ENCODE measurements at places on chromosomes 5 and 9. TPM values are rescaled to one million over a fixed set of nuclear protein-coding genes. Genes with fewer than 3 reads are reported as not detected.

GRCh38 chr9:92055624-92056023 is 59.6 kb downstream of the SPTLC1 start:
- no peak for DNase-seq

- no peak for DNase-seq
These were observed 236.6 kb downstream of the GADD45G start for GRCh38 chr9:89841456-89841855.

DNA sequence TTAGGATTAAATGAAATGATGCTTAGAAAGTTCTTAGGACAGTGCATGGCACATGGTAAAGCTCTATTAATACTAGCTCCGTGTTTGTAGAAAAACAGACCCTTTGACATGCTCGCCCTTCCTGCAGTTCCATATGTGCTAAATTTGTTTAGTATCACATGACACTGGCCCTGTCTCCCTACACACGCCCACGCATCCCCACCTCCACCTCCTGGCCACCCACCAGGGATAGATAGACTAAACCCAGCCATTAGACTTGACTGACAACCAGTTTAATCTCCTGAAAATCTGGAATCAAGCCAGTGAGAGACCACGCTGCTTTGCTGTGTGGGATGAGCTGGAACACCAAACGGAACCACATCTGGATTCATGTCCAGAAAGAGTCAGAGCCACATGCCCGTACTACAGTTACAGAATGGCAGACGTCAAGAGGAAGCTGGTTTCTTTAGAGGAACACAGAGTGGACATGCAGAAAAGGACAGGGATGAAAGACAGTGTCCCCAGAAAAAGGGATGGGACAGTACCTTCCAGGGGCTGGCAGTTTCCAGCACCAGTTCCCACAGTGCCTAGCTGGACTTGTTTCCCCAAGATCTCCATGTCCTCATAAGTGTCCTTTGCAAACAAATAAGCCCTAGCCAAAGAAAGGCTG is 186.1 kb downstream of the PDZD2 start:
- no peak for DNase-seq

GRCh38 chr9:136921718-136922117 is 22.8 kb downstream of the FBXW5 start:
- no peak for DNase-seq

GRCh38 chr5:143495821-143496275 is 92.4 kb upstream of the NR3C1 start:
- DNase-seq, result no peak

GRCh38 chr9:76603448-76603895 is 144.5 kb downstream of the GCNT1 start:
- no peak for DNase-seq

Gene ADRB2
- polyA plus RNA-seq, result 0.36 TPM

Measured in left renal pelvis (tissue), 4 donors.